ENCODE measurements at places on chromosomes 13 and 19.

GRCh38 chr13:51134763-51135365 is 23.8 kb upstream of the C13orf42 start:
- no peak for DNase-seq
- H3K4me3 ChIP-seq, result no peak overlapping the region
- peaks cover 7% of the 10 kb centered on the region for H3K27me3 ChIP-seq
- H3K4me1 ChIP-seq, result peaks cover 2% of the 10 kb centered on the region
- H3K27ac ChIP-seq, result no peak overlapping the region

GRCh38 chr19:16778796-16779411 is 50.3 kb upstream of the SIN3B start:
- H3K36me3 ChIP-seq, result no peaks in the 10 kb centered on the region
- H3K4me3 ChIP-seq, result no peak overlapping the region
- no peaks in the 10 kb centered on the region for H3K4me1 ChIP-seq
- DNase-seq, result peak; percentile 52
- H3K27me3 ChIP-seq, result peaks cover 6% of the 10 kb centered on the region

DNA sequence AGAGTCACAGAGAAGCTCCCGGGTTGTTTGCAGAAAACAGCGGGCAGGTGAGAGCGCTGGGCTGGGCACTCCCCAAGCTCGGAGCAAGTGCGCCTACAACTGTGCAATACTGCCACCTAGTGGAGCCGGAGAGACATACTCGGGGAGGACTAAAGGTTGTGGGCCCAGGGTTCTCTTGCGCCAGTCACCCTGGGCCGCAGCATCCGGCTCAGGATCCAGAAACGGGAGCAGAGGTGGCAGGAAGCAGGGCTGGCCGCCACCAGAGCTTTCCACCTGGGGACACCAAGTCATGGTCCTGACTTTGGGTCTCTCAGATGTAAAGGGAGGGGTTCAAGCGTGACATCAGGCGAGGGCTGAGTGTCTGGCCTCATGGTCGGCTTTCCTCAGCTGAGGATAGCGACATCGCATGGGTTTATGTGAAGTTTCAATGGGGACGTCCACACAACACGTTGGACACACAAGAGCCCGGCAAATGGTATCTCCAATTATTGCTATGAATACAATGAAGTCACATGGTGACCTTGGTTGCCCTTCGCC is 11.2 kb upstream of the KLK4 start:
- DNase-seq, result peak; percentile 76
- H3K4me3 ChIP-seq, result no peak overlapping the region
- H3K27me3 ChIP-seq, result peaks cover 23% of the 10 kb centered on the region

GRCh38 chr19:41707871-41708371 is 505 bp upstream of the CEACAM5 start:
- no peak overlapping the region for H3K4me3 ChIP-seq
- H3K4me1 ChIP-seq, result no peaks in the 10 kb centered on the region
- no peak overlapping the region for H3K27ac ChIP-seq
- H3K27me3 ChIP-seq, result peaks cover 17% of the 10 kb centered on the region

DNA sequence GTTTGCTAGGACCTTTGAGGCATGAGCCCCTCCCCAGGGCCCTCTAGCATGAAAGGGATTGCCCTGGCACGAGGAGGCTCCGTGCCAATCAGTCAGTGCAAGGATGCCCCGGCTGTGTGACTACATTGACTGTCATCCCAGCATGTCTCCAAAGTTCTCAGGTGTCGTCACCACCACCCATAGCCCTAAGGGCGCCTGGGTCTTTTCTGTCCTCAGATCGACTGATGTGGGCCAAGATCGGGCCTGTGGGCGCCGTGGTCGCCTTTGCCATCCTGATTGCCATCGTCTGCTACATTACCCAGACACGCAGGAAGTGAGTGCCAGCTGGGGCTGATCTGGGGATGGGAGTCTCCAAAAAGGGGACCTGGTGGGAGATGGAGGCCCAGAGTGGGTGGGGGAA is 18.4 kb downstream of the MAG start:
- H3K4me3 ChIP-seq, result no peak overlapping the region
- H3K4me1 ChIP-seq, result no peaks in the 10 kb centered on the region
- H3K36me3 ChIP-seq, result no peaks in the 10 kb centered on the region
- no peak overlapping the region for H3K27ac ChIP-seq

GRCh38 chr19:44799627-44800346 is 9.1 kb upstream of the BCAM start:
- H3K27me3 ChIP-seq, result peaks cover 5% of the 10 kb centered on the region
- no peak for DNase-seq
- H3K4me1 ChIP-seq, result peaks cover 18% of the 10 kb centered on the region
- no peaks in the 10 kb centered on the region for H3K36me3 ChIP-seq
- H3K4me3 ChIP-seq, result peak overlapping the region; percentile 37

GRCh38 chr13:23488442-23488841 is 54.9 kb upstream of the SACS start:
- peaks cover 17% of the 10 kb centered on the region for H3K27me3 ChIP-seq
- no peak overlapping the region for H3K4me3 ChIP-seq
- no peak for DNase-seq
- no peaks in the 10 kb centered on the region for H3K4me1 ChIP-seq
- no peaks in the 10 kb centered on the region for H3K36me3 ChIP-seq

GRCh38 chr19:37770985-37771384 is 8.4 kb downstream of the ZNF573 start:
- no peaks in the 10 kb centered on the region for H3K27me3 ChIP-seq
- H3K4me3 ChIP-seq, result no peak overlapping the region
- DNase-seq, result no peak

- peaks cover 17% of the 10 kb centered on the region for H3K27me3 ChIP-seq
- no peaks in the 10 kb centered on the region for H3K36me3 ChIP-seq
- no peak overlapping the region for H3K27ac ChIP-seq
- no peak for DNase-seq
- peaks cover 6% of the 10 kb centered on the region for H3K4me1 ChIP-seq
These were observed 25.3 kb upstream of the HOMER3 start for GRCh38 chr19:18966307-18966706.

DNA sequence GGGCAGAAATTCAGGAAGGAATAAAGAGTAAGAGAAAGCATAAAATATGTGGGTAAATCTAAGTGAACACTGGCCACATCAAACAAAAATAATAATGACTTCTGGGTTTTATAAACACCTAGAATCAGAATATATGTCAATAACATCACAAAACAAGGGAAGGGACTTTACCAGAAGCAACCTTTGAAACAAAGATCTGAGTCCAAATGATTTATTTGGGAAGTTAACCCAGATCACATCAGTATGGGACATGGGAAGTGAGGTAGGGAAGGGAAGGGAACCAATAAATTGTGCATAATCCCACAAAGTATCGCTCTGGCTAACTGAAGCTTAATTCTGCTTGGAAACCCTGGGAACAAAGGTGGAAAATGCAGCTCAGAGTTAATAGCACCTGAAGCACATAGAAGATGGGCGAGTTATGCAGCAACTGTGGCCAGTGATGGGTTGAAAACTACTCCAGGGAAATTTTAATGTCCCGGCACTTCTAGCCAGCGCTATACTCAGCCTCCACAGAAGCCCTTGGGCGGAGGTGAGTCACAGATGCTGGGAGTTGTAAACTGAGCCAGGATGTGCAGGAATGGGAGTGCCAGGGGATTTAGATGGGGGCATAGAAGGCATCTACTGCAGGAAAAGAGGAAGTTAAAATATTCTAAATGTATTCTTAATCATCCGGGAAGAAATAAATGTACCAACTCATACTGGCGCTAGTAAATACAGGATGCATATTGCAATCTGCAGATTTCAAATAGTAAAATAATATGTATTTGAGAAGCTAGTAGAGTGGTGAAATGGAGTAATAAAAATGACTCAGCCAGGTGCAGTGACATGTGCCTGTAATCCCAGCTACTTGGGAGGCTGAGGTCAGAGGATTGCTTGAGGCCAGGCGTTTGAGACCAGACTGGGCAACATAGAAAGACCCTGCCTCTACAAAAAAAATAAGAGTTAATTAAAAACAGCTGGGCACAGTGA is 34.2 kb upstream of the CEBPG start:
- no peaks in the 10 kb centered on the region for H3K36me3 ChIP-seq
- H3K4me3 ChIP-seq, result no peak overlapping the region
- peaks cover 37% of the 10 kb centered on the region for H3K27me3 ChIP-seq
- no peak for DNase-seq
- peaks cover 1% of the 10 kb centered on the region for H3K4me1 ChIP-seq

GRCh38 chr13:109357751-109358471 is 428.5 kb downstream of the IRS2 start:
- no peaks in the 10 kb centered on the region for H3K4me1 ChIP-seq
- H3K27ac ChIP-seq, result no peak overlapping the region
- no peaks in the 10 kb centered on the region for H3K27me3 ChIP-seq
- H3K36me3 ChIP-seq, result no peaks in the 10 kb centered on the region

DNA sequence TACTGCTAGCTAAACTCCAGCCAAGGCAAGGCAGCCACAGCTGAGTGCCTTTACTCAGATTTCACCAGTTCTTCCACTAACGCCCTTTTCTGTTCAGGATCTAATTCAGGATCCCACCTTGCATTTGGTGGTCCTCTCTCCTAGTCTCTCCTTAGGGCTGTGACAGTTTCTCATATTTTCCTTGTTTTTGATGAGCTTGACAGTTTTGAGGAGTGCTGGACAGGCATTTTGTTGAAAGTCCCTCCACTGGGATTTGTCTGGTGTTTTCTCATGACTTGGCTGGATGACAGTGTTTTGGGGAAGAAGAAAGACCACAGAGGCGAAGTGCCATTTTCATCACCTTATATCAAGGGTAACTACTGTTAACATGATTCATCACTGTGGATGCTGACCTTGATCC is 162.3 kb upstream of the TSC22D1 start:
- H3K36me3 ChIP-seq, result no peaks in the 10 kb centered on the region
- no peak overlapping the region for H3K27ac ChIP-seq
- H3K4me3 ChIP-seq, result no peak overlapping the region
- no peaks in the 10 kb centered on the region for H3K4me1 ChIP-seq
- DNase-seq, result no peak

DNA sequence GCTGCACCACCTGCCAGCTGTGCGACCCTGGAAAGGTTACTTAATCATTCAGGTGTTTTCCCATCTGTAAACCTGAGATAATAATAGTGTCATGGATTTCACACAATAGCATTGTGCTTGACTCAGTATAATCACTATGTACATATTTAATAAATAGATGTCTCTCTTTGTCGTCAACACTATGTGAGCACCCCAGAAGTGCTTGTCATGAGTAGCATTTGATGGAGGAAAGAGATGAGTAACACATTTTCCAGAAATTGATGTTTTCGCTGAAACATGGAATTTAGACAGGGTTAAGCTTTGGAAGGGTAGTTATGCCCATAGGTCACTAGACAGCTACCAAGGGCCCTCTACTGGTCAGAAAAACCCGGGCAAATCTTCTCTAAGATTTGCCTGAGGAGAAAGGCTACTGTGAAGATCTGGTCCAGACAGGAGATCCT is 9.5 kb upstream of the MBNL2 start:
- H3K4me3 ChIP-seq, result no peak overlapping the region
- no peak for DNase-seq
- H3K36me3 ChIP-seq, result peaks cover 1% of the 10 kb centered on the region
- peaks cover 26% of the 10 kb centered on the region for H3K4me1 ChIP-seq

DNA sequence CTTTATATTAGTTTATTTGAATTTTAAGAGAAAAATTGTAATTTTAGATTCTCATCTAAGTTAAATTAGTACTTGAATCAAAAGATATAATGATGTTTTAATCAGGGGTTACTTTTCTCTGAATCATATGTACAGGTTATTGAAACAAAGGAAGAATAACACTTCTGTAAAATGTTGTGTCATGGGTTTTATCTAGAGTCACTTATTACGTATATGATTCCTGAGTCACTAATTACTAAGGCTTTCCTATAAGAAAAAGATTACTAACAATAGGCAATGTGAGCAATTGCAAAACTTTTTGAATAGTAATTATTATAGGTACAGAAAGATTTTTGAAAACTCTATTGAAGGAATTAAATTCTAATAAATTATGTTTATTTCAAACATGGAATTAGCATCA is 99.2 kb upstream of the KLF5 start:
- H3K36me3 ChIP-seq, result peaks cover 27% of the 10 kb centered on the region
- no peaks in the 10 kb centered on the region for H3K4me1 ChIP-seq
- H3K4me3 ChIP-seq, result no peak overlapping the region
- DNase-seq, result no peak
- no peaks in the 10 kb centered on the region for H3K27me3 ChIP-seq

DNA sequence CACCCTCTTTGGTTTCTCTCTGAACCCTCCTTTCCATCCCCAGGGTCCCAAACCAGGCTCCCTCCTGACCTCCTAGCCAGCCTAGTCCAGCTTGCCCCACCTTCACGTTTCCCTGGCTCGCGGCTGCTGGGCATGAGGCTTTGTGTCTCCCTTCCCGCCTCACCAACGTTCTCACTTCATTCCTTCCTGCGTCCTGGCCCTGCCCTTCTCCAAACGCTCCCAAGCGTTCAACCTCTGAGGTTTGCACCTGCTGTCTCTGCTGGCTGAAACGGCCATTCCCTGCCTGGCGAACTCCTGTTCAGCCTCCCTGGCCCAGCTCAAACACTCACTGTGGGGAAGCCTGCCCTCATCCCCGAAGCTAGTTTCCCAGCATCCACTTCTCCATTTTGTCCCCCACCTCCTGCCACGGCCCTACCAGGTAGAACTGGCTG is 12.4 kb downstream of the EPS8L1 start:
- H3K27me3 ChIP-seq, result peaks cover 47% of the 10 kb centered on the region
- peak overlapping the region; percentile 14 for H3K4me3 ChIP-seq
- no peak for DNase-seq
- H3K4me1 ChIP-seq, result peaks cover 20% of the 10 kb centered on the region

DNA sequence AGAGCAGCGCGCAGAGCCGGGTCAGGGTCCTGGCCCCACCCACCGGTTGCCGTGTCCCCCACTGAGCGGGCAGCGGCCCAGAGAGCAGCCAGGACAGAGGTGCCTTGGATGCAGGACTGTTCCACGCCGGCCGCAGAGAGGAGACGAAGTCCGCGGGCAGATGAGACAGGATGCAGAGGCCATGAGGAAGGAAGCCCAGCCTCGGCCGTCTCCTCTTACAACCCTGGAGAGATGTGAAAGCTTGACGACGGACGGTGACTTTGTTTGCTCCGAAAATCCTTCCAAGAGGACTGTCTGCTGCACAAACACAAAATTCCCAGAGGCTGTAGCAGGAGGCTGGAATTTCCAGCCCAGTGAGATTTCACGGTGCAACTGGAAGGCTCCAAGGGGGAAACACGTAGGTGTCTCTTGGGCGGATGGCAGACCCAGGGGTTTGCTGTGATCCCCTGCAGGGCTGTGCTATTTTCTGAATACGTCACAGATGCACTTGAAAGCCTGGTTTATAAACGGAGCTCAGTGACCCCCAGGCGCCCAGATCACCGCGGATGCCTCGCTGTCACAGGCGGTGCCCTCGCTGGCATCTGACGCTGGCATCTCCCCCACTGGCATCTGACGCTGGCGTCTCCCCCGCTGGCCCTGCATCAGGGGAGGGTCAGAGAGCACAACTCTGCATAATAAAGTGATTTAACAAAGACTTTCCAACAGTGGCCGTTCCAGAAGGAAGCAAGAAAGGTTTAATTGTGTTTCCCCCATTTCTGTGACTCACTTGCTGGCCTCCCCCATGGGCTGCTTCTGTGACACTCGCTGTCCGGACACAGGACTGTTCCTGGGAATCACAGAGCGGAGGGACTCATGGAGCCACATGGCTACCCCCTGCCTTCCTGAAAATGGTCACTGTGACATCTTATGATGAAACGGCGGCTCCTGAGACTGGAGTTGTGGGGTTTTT is 62.0 kb upstream of the C13orf46 start:
- no peaks in the 10 kb centered on the region for H3K27me3 ChIP-seq
- H3K4me3 ChIP-seq, result no peak overlapping the region
- H3K36me3 ChIP-seq, result peaks cover 12% of the 10 kb centered on the region
- no peak overlapping the region for H3K27ac ChIP-seq
- H3K4me1 ChIP-seq, result no peaks in the 10 kb centered on the region
- no peak for DNase-seq

GRCh38 chr13:79812070-79812850 is 331.3 kb downstream of the NDFIP2 start:
- H3K27ac ChIP-seq, result no peak overlapping the region
- H3K4me3 ChIP-seq, result no peak overlapping the region
- H3K4me1 ChIP-seq, result no peaks in the 10 kb centered on the region
- no peaks in the 10 kb centered on the region for H3K27me3 ChIP-seq
- no peak for DNase-seq
